Regular cardiac myocyte (primary cell): ENCODE measurements at places on chromosomes 2 and 18. TPM values are rescaled to one million over a fixed set of nuclear protein-coding genes. Genes with fewer than 3 reads are reported as not detected.

UGT1A9 gene
- under 0.01 TPM in 2 replicates for total RNA-seq

C1QL2 gene
- total RNA-seq = not detected in 2 replicates

LGALSL gene
- 3.1 and 6.2 TPM in 2 replicates for total RNA-seq

DNAJC5G gene
- not detected in 2 replicates for total RNA-seq

KIF1A gene
- total RNA-seq = under 0.01 TPM in 1 of 2 replicates, not detected in the other

IL1RL2 gene
- total RNA-seq = 1.7 and 2.3 TPM in 2 replicates

CCL20 gene
- 1.3 and 57.5 TPM in 2 replicates for total RNA-seq
